Left lung (tissue), 14 donors: ENCODE measurements at places on chromosomes 12 and 14. TPM values are rescaled to one million over a fixed set of nuclear protein-coding genes. Genes with fewer than 3 reads are reported as not detected.

PPP1R1A gene
- polyA plus RNA-seq, result 3.9 TPM

GPN3 gene
- polyA plus RNA-seq, result 31.1 TPM

ANKRD13A gene
- 44.0 TPM for polyA plus RNA-seq

KLRB1 gene
- polyA plus RNA-seq, result 1.8 TPM

HNRNPC gene
- polyA plus RNA-seq, result 829 TPM

OR4N5 gene
- not detected for polyA plus RNA-seq

TAS2R20 gene
- polyA plus RNA-seq, result 3.0 TPM

SARNP gene
- polyA plus RNA-seq, result 117 TPM

C12orf42 gene
- not detected for polyA plus RNA-seq

DRAM1 gene
- 29.2 TPM for polyA plus RNA-seq

CLEC4C gene
- polyA plus RNA-seq, result 0.37 TPM

POTEM gene
- not detected for polyA plus RNA-seq

IRF9 gene
- polyA plus RNA-seq, result 61.0 TPM

SMCO2 gene
- polyA plus RNA-seq, result not detected

PRPH gene
- polyA plus RNA-seq, result 2.3 TPM
